ENCODE measurements at places on chromosomes 5 and 9. TPM values are rescaled to one million over a fixed set of nuclear protein-coding genes. Genes with fewer than 3 reads are reported as not detected.
A peak's percentile ranks its signal among the peaks of the same experiment; 100 is the strongest.

DNA sequence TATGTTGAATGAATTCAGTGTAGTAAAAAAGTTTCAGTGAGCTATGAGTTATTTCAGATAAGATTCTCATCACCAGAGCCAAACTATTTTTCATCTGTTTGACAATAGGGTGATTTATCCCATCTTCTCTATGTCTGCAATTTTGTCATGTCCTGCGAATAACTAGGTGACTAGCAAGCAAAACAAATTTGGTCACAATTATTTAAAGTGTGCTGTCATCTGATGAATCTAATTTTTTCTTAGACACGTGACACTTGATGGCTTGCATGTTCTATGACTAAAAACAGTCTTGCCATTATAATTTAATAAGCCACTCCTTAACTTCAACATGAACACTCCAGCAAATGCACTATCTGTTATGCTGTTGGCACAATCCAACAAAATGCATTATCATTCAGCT lies 35.0 kb downstream of the FEM1C start:
- no peak for DNase-seq

DNA sequence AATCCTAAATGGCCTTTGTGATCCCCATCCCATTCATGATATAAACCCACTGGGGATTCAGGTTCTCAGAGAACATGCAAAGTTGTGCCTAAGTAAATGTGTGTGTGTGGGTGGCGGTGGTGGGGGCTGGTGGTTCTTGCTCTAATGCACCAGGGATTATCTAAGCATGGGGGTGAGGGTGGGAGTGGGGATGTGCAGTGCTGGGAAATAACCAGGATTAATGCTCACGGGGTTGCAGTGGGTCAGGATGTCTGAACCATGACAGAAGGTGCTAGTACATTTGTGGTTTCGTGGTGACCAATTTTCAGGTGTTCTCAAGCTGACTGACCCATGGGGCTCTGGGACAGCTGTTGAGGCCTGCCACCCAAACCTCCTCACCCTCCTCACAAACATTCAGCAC lies 101.0 kb downstream of the ZNF608 start:
- DNase-seq = no peak

GRCh38 chr5:150836703-150837102 lies 9.6 kb upstream of the IRGM start:
- no peak for DNase-seq

DNA sequence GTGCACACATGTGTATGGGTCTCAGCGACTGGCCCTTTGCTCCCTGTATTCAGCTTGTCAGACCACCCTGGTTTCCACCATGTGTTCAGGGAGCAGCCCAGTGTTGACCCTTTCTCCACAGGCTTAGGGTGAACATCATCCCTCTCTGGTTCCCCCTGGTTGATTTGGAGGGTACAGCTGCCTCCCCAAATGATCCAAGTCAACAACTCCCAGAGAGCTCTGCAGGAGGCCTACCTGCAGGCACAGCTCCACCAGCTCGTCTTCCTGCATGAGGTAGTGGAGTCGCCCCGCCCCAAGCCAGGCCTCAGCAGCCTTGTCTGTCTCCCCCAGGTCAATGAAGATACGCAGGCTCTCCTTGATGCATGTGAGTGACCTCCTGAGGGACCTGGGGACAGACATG lies 50.5 kb downstream of the SH3TC2 start:
- DNase-seq = no peak

GRCh38 chr9:78234810-78235209 lies 1.1 kb upstream of the CEP78 start:
- DNase-seq = no peak

DNA sequence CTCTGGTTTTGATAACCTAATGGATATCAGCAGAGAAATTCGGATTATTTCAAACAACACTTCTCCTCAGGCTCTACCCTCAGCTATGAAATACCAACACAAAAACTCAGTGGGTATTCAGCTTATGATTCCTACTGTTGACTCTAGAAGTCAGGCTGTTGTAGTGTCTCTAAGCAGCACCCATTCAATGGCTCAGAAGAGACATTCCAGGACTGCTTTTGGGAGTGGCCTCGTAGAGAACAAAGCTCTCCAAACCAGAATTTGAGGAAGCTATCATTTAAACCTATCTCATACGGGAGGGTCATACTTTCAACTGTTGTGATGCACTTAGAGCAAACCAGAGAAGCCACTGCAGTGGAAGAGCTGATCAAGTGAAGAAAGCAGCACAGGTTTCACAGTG lies 34.1 kb downstream of the ETF1 start:
- no peak for DNase-seq

DNA sequence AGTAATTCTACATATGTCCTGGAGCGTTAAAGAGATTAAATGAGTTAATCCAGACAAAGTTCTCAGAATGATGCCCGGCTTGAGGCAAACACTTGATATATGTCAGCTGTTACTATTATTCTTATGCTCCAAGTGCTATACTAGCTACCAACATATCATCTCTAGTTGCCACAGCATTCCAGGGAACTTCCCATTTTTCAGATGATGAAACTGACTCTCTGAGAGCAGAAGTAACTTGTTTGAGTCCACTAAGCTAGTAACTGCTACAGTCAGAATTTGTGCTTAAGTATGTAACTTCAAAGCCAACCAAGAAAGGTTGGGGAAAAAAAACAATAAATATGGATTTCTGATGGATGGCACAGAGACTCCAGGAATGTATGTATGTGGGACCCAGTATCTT lies 98.1 kb downstream of the CDK5RAP2 start:
- no peak for DNase-seq

DNA sequence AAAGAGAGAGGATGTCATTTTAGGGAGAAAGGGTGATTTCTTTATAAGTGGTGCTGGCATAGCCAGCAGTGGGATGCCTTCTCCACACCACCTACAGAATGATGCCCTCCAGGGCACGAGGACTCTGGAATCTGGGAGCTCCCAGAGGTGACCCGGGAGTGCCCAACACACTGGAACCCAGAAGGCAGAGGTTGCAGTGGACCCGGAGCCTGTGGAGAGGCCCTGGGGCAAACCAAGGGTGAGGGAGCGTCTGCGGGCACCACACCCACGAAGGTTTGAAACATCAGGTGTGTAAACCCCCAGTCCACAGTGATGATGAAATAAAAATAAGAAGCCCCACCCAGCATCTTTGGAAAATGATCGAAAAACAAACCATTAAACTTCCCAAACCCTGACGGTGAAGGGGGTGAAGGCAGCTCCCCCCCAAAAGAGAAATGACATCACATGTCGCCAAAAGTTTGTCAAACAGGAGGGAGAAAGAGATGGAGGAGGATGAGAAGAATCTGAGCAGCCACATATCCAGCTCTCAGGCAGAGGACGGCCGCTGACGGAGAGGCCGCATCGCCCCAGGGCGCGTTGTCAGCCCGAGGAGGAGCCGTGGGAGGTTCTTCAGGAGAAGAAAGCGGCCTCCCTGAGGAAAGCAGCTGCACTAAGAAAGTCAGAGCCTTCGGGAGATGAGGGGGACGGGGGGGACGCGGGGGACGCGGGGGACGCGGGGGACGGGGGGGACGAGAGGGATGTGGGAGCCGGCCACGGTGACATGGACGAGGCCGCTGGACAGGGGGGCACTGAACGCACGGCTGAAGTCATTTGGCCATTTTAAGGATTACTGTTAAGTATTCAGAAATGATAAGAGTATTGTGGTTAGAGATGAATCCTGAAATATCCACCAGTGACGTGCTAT lies 43.1 kb upstream of the NSMF start:
- no peak for DNase-seq

GRCh38 chr9:120386390-120387131 lies 193.4 kb downstream of the CDK5RAP2 start:
- DNase-seq = no peak

- peak; percentile 81 for DNase-seq
Observed at GRCh38 chr9:36102742-36103495, 33.6 kb upstream of the GLIPR2 start.

Gene NKD2
- 0.23 TPM for total RNA-seq

Gene PAXX
- total RNA-seq = 93.4 TPM

Gene EGR1
- total RNA-seq = 4.6 TPM

Gene CARD9
- 0.45 TPM for total RNA-seq

Gene LAMC3
- total RNA-seq = 0.19 TPM

Gene CHSY3
- not detected for total RNA-seq

Gene PRDM9
- not detected for total RNA-seq

Gene TERT
- total RNA-seq = 0.36 TPM
